RPMI7951 (cell line): ENCODE measurements at places on chromosomes 7 and 10. TPM values are rescaled to one million over a fixed set of nuclear protein-coding genes. Genes with fewer than 3 reads are reported as not detected.

DNA sequence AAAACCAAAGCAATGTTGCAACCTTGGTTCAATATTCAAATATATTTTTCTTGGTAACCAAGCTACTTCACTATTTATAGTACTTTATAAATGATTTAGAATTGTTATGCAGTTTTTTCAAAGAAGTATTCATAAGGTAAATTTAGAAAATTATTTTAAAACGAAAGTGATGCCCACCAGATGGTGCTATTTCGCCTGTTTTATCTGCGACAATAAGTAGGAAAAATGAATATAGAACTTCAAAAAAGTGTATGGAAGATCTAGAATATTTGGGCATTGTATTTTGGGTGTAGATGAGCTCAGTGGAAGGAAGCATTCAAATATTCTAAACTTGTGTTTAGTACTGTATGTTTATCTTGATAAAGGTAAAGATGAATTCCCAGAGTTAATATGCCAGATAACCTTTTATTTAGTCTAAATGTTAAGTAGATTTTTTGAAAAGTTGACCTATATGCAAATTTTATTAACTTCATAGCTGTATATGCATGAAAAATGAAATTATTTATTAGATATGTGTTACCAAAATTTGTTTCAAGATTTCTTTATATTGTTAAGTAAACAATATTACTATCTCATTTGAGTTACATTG, 93.2 kb downstream of the ADK start:
- peak; percentile 22 for DNase-seq

DNA sequence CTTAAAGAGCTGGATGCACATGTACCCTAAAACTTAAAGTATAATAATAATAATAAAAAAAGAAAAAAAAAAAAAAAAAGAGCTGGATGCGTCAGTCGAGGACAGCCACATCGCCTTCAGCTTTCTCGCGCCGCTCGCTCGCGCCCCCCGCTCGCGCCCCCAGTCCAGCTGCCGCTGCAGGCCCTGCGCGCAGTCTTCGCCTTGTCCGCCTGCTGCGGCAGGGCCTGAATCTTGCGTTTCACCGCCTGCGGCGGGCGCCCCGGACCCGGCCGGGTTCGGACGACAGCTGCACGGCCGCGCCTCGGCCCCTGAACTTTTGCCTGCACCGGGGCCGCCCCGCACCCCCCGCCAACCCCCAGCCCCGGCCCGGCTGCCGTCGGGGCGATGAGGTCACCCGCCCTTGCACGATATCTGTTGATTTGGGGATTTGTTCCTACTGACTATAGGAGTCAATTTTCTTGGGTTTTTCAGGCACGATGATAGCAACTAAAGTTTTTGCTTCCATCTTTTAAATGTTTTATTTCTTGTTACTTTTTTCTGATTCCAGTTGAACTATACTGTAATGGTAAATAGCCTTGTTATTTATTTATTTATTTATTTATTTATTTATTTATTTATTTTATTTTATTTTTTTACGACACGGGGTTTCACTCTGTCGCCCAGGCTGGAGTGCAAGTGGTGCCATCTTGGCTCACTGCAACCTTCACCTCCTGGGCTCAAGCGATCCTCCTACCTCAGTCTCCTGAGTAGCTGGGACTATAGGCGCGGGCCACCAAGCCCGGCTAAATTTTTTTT, 33.5 kb upstream of the CPN1 start:
- DNase-seq: no peak

GRCh38 chr7:157964016-157964415, 623.6 kb downstream of the PTPRN2 start:
- no peak for DNase-seq

DNA sequence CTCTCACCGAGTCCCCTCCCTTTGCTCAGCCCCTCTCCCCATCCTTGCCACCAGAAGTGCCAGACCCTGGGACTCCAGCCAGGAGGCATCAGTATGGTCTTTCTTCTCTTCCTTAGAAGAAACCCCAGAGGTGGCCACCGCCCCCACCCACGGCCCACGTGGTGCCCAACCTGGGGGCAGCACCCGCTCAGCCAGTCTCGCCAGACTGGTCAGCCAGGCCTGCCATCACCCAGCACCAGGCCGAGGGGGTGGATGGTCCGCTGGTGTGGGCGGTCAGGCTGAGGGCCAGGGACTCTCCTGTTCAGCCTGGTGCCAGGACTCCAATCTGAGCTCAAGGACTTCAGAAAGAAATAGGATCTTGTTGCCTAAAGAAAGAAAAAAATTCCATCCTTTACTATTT, 5.8 kb upstream of the CLDN4 start:
- DNase-seq: no peak

DNA sequence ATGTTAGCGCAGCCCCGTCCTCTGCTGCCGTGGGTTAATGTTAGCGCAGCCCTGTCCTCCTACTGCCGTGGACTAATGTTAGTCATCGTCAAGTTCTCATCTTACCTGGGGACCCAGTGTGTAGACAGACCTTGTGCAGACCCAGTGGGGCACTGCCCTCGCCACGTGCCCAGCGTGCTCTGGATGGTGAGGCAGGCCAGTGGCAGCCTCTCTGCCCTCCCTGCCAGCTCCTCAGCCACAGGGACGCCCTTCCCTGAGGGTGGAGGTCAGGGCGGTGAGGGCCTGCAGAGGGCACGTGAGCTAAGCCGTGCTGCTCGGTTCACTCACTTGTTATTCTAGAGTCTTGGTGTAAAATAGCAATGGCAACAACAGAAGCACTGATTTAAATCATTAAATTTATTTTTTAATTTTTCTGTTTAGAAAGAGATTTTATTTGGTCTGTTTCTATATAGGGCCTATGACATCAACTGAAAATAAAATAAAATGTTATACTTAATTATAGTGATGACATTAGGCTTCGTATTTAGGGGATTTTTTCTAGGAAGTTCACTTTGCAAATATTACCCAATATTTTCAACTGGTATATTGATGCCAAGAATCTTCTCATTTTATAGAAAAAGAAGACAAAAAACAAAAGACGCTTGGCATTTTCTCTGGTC, 48.4 kb downstream of the NKX6-2 start:
- DNase-seq: no peak

DNA sequence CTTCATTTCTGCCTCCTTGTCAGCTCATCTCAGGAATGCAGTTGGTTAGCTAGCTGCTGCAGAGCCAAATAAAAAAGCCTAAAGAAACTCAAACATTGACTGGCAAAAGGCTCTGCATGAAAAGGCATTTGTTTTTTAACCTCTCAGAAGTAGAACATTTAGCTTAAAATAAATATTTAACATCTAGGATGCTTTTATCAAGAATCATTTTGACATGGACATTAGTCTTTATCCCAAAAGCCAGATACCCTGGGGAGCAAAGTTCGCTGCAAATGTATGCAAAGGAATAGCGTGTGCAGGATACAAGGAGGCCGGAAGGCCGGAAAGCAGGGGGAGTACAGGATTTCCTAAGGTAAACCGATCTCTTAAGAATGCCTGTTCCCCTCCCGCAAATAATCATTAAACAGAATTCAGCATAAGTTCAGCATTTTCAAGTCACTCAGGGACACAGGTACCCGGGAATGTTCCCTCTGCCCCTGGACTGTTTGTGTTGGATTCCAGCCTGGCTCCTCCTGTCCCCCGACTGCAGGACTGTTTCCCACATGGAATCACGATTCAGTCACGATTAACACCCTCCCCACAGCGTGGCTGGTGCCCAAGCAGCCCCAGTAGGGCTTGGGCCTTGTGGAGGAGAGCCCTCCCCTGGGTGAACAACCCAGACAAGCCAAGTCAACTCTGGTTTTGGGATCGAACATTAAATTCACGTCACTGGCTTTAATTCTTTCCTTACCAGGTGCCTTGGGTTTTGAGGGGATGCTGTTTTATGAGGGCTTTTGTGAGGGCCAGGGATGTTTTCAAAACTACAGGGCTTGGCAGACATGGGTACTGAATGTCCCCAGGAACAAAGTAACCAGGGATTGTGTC, 97.8 kb downstream of the HIPK2 start:
- DNase-seq: peak; percentile 69

DNA sequence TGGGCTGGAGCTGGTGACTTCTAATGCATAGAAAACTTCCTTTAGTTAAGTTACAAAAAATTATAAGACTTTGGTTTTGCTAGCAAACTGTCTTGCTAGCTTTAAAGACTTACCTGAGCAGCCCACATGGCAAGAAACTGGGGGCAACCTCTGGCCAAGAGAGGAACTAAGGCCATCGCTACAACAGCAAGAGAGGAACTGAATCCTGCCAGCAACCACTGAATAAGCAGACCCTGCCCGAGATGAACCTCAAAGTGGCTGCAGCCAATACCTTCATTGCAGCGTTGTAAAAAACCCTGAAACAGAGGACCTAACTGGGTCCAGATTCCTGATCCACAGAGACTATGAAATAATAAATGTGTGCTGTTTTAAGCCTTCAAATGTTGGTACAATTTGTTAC, 54.6 kb upstream of the STARD3NL start:
- no peak for DNase-seq

DNA sequence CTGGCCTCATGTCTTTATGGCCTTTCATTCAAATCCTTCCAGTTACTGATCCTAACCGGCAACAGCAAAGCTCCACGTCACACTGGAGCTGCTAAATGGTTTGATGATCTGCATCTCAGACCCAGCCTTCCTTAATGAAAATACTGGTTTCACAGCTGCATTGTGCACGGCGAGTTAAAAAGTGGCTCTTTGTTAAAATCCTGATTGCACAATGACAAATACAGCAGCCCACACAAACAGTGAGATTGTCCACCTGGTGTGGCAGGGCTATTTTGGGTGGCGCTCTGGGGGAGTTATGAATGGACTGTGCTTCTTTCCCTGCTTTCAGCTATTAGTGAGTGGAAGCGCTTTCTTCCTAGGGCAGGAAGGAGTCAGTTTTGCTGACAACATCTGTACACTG, 63.4 kb upstream of the C1QL3 start:
- peak; percentile 29 for DNase-seq

GRCh38 chr10:88999625-89000024, 9.0 kb downstream of the FAS start:
- peak; percentile 52 for DNase-seq

DNA sequence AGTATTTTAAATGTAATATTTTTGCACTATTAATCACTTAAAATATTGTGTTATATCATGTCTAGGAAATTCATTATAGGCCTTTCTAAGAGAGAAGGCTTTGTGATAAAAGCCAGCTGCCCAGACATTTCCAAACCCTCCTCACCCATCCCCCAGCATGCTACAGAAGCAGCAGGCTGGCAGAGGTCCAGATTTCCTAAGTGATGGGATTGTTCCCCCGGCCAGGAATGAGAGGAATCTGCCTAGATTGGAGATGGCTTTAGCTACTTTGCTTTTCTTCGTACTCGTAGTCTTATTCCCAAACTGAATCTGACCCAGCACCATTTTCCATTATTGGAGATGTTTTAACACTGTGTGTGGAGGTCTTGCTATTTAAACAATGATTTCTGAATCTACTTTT, 29.4 kb downstream of the CDK14 start:
- peak; percentile 54 for DNase-seq

DNA sequence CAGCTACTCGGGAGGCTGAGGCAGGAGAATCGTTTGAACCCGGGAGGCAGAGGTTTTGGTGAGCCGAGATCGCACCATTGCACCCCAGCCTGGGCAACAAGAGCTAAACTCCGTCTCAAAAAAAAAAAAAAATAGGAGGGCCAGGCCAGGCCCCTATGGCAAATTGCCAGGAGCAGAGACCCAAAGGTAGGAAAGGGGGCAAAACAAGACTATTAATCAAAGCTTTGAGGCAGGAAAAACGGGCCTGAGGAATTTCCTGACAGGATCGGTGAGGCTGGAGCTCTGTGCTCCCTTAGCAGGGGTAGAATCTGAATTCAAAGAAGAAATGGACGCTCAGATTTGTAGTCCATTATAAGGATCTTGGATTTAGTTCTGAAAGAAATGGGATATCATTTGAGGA, 2.8 kb upstream of the VOPP1 start:
- no peak for DNase-seq

DNA sequence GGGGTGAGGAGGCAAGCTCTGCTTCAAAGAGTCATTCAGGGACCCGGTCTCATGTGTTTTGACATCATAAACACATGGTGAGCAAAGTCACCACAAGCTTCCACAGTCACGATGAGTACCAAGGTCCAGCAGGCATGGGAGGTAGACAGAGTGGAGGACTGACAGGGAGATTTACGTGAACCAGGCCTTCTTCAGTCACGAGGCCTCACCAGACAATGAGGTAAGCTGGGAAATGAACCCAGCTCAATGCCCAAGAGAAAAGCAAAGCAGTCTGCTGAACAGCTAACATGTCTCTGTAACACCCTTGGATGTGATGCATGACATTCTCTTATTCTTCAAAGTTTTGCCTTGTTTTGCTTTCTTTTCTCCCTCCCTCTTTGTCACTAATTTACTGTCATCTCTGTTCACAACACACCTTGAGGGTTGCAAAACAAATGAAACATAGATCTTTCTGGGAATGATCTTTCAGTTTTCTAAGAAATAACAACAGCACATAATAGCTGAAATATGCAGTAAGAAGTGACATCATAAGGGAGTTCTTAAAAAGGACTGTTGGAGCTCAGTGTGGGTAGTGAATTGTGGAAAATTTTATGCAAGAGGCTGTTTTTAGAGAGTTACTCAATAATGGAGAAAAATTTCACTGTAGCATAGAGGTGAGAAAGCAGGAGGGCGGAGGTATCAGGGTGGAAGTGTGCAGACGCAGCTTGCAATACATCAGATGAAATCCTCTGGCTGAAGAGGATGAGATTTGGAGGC, 9.0 kb downstream of the PPP1R17 start:
- DNase-seq: no peak

The GIMAP1 gene
- total RNA-seq: not detected in 2 replicates

The PANK1 gene
- total RNA-seq: 4.8 and 6.4 TPM in 2 replicates

The RAB19 gene
- total RNA-seq: not detected in 2 replicates

The LRMDA gene
- 7.9 and 11.7 TPM in 2 replicates for total RNA-seq
